Esophagus muscularis mucosa (tissue), 4 donors: ENCODE measurements at places on chromosomes 5 and 9. TPM values are rescaled to one million over a fixed set of nuclear protein-coding genes. Genes with fewer than 3 reads are reported as not detected.

DNA sequence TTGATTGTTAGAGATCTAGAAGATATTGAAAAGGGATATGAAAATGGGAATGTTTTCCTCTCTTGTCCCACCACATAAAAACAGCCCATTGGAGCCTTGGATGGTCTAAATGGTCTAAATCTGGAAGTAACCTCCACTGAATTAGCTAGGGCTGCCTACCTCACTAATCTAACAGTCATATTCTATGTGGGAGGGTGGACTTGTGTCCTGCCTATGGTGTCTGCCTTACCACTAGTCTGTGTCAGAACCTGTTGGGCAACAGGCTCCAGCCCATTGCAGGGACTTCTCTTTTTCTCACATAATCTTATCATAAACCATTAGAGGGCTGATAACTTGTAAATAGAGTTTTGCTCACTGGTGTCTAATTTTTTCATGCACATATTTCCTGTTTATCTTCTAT is 548.8 kb upstream of the CDH18 start:
- no peak overlapping the region for H3K27ac ChIP-seq
- no peaks in the 10 kb centered on the region for H3K4me1 ChIP-seq
- H3K27me3 ChIP-seq: no peaks in the 10 kb centered on the region
- H3K36me3 ChIP-seq: no peaks in the 10 kb centered on the region
- DNase-seq: no peak
- no peak overlapping the region for H3K4me3 ChIP-seq

- DNase-seq: no peak
- no peak overlapping the region for H3K4me3 ChIP-seq
- no peaks in the 10 kb centered on the region for H3K27me3 ChIP-seq
- peaks cover 84% of the 10 kb centered on the region for H3K36me3 ChIP-seq
- H3K27ac ChIP-seq: no peak overlapping the region
These were observed 38.0 kb downstream of the NIPAL4 start for GRCh38 chr5:157497875-157498611.

CYSRT1 gene
- not detected for total RNA-seq

GABRA1 gene
- not detected for total RNA-seq

DNA sequence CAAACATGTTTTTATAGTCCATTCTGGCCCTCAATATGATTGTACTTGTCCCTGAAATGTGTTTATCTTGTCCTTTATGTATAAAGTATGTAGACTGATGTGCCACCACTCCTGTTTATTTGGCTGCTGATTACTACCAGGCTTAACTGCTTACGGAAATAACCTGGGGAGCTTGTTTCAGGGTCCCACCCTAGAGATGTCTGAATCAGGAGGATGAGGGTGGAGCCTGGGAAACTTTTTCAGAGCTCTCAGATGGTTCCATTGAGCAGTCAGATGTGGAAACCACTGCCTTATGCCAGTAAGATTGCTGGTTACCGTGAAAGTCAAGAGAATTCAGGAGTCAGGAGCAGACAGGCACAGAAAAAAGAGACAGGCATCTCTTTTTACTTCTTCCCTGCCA is 19.2 kb downstream of the SLC23A1 start:
- no peak overlapping the region for H3K27ac ChIP-seq
- no peak overlapping the region for H3K4me3 ChIP-seq
- no peak for DNase-seq
- H3K27me3 ChIP-seq: no peaks in the 10 kb centered on the region
- peaks cover 62% of the 10 kb centered on the region for H3K36me3 ChIP-seq

SIT1 gene
- total RNA-seq: 0.83 TPM

DNA sequence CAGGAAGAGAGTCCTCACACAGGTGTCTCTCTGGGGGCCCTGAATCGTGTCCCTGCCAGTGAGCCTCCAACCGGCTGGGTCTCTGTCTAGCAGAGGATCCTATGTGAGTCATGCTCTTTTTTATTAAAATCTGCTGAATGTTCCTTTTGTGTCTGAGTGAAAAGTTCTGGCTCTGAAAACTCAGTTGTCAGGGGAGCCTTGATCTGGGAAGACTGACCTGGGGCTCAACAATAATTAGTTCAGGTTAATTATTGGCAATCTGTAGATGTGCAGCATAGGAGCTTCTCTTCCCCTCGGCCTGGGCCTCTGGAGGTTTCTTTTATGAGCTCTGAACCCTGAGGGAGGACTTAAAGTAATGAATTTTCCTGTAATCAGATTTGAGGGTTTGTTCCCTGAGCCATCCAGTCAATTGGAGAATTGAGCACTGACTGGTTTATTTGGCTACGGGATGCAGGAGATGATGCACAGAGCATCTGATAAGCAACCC is 45.2 kb downstream of the ALG2 start:
- H3K4me3 ChIP-seq: no peak overlapping the region
- peak; percentile 55 for DNase-seq
- H3K36me3 ChIP-seq: no peaks in the 10 kb centered on the region
- no peak overlapping the region for H3K27ac ChIP-seq
- H3K27me3 ChIP-seq: no peaks in the 10 kb centered on the region

DNA sequence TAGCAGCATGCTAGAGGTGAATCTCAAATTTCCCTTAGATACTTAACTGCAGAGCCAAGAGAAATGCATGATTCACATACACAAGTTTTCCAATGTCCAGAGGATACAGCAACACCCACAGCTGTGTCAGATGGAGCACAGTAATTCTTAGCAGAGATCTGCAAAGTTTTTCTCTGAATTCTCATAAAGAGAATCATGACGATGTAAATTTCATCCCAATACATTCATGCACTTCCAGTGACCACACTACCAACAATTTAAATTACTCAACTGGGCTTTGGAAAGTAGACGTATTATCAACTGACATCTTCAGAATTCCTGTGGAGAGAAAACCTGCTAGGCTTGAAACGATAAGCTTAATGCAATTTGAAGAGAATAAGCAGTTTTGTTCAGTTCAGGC is 378.8 kb upstream of the TLE4 start:
- H3K27ac ChIP-seq: no peak overlapping the region
- H3K27me3 ChIP-seq: no peaks in the 10 kb centered on the region
- peaks cover 5% of the 10 kb centered on the region for H3K4me1 ChIP-seq
- no peak overlapping the region for H3K4me3 ChIP-seq
- DNase-seq: no peak
- no peaks in the 10 kb centered on the region for H3K36me3 ChIP-seq

GRCh38 chr5:67960939-67961338 is 254.6 kb upstream of the PIK3R1 start:
- DNase-seq: no peak
- no peaks in the 10 kb centered on the region for H3K36me3 ChIP-seq
- H3K27me3 ChIP-seq: no peaks in the 10 kb centered on the region
- H3K27ac ChIP-seq: no peak overlapping the region
- H3K4me1 ChIP-seq: no peaks in the 10 kb centered on the region

DNA sequence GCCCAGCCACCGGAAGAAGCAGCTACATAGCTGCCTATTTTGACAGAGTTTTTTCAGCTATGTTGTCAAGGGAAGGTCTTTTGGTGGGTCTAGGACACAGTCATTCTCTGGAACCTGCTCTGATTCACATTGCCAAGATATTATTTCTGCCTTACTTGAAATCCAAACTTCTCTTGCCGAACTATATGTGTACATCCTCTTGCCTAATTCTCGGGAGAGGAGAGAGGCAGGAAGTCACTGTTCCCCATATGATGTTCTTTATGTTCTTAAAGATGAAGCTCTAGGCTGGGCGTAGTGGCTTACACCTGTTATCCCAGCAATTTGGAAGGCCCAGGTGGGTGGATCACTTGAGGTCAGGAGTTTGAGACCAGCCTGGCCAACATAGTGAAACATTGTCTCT is 8.6 kb downstream of the TMEM252 start:
- H3K27me3 ChIP-seq: no peaks in the 10 kb centered on the region
- H3K4me1 ChIP-seq: peaks cover 52% of the 10 kb centered on the region
- H3K27ac ChIP-seq: peak overlapping the region; percentile 89
- H3K4me3 ChIP-seq: no peak overlapping the region
- H3K36me3 ChIP-seq: peaks cover 47% of the 10 kb centered on the region
- DNase-seq: no peak

SPINK5 gene
- not detected for total RNA-seq

PCDHGA8 gene
- total RNA-seq: 4.2 TPM

LCP2 gene
- total RNA-seq: 20.4 TPM

GRCh38 chr9:86626802-86627201 is 272.6 kb upstream of the TUT7 start:
- peaks cover 17% of the 10 kb centered on the region for H3K4me1 ChIP-seq
- DNase-seq: peak; percentile 37
- no peak overlapping the region for H3K4me3 ChIP-seq
- H3K36me3 ChIP-seq: no peaks in the 10 kb centered on the region
- H3K27me3 ChIP-seq: no peaks in the 10 kb centered on the region
- no peak overlapping the region for H3K27ac ChIP-seq

- H3K4me3 ChIP-seq: no peak overlapping the region
- no peaks in the 10 kb centered on the region for H3K4me1 ChIP-seq
- H3K27ac ChIP-seq: no peak overlapping the region
These were observed 22.9 kb upstream of the CMYA5 start for GRCh38 chr5:79666758-79667157.

GAPT gene
- total RNA-seq: 3.3 TPM

- no peaks in the 10 kb centered on the region for H3K36me3 ChIP-seq
- no peak overlapping the region for H3K4me3 ChIP-seq
- no peaks in the 10 kb centered on the region for H3K4me1 ChIP-seq
- no peak overlapping the region for H3K27ac ChIP-seq
- DNase-seq: no peak
These were observed 138.2 kb upstream of the GAS1 start for GRCh38 chr9:87085521-87085920.

- no peaks in the 10 kb centered on the region for H3K36me3 ChIP-seq
- H3K27me3 ChIP-seq: no peaks in the 10 kb centered on the region
- no peak overlapping the region for H3K4me3 ChIP-seq
- DNase-seq: peak; percentile 94
- no peak overlapping the region for H3K27ac ChIP-seq
These were observed 34.9 kb downstream of the CFAP90 start for GRCh38 chr5:7815892-7816534.

DNA sequence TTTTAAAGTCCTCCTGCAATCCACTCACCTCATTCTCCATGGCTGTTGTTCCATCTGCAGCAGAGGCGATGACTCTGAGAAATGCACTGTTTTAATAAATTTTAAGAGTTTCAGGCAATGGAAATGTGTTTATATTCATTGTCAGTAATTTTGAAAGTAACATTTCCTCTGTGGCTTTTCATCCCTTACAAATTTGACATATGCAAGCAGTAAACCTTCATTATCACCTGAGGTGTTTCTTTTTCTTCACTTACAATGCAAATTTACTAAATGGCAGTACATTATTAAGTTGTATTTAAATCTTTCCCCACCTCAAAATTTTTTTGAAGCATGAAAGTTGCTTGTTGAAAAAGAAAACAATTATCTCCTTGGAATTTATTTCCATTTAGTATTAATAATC is 136.9 kb downstream of the DIRAS2 start:
- H3K4me1 ChIP-seq: no peaks in the 10 kb centered on the region
- H3K36me3 ChIP-seq: no peaks in the 10 kb centered on the region
- no peaks in the 10 kb centered on the region for H3K27me3 ChIP-seq
- no peak overlapping the region for H3K4me3 ChIP-seq

DNA sequence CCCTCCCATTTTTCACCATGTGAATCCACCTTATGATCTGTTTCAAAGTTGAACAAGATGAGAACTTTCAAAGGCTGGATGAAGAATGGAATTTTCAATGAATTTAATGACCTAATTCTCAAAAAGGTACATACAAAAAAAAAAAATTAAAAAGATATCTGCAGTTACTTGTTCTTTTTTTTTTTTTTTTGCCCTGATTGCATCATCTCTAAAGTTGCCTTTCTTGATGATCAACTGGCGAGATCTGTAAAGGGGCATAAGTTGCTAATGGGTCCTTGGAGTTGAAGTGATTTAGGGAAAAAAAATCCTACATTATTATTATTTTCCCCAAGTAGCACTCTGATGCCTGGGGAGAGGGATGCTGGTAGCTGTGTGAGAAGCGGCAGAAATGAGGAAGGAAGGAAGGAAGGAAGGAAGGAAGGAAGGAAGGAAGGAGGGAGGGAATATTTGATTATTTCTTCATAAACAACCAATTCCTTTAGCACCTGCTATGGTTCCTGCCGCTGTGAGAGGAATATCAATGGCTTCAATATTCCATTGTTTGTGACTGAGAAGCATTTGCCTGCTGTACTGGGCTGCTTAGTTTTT is 48.8 kb upstream of the CD180 start:
- peaks cover 66% of the 10 kb centered on the region for H3K4me1 ChIP-seq
- no peaks in the 10 kb centered on the region for H3K36me3 ChIP-seq
- H3K27me3 ChIP-seq: no peaks in the 10 kb centered on the region
- DNase-seq: no peak
- H3K4me3 ChIP-seq: no peak overlapping the region

HMCN2 gene
- total RNA-seq: 9.1 TPM

C9orf50 gene
- not detected for total RNA-seq

IFNA13 gene
- total RNA-seq: not detected

GRCh38 chr5:1886846-1887587 is 4.3 kb upstream of the IRX4 start:
- no peak for DNase-seq
- peaks cover 18% of the 10 kb centered on the region for H3K4me1 ChIP-seq
- H3K27ac ChIP-seq: no peak overlapping the region
- H3K4me3 ChIP-seq: peak overlapping the region; percentile 25
- peaks cover 97% of the 10 kb centered on the region for H3K27me3 ChIP-seq
- H3K36me3 ChIP-seq: no peaks in the 10 kb centered on the region

DNA sequence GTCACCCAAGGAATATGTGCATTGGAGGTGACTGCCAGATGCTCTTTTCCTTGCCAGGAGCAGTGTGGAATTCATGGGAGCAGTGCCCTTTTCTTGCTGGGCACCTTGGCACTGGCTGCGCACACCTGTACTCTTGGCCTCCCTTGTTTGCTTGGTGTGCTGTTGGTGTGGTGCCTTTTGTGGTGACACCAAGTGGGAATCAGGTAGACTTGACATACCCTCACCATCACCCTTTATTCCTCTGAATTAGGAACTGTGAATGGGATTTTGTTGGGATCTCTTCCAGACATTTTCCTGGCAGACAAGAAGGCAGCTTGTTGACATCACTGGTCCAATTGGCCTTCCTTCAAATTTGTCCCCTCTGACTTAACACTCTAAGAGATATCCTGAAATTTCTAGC is 82.3 kb downstream of the RAI14 start:
- H3K4me1 ChIP-seq: peaks cover 48% of the 10 kb centered on the region
- H3K27ac ChIP-seq: no peak overlapping the region
- H3K36me3 ChIP-seq: no peaks in the 10 kb centered on the region
- no peak for DNase-seq

- H3K4me1 ChIP-seq: no peaks in the 10 kb centered on the region
- H3K4me3 ChIP-seq: no peak overlapping the region
- no peaks in the 10 kb centered on the region for H3K36me3 ChIP-seq
- no peak for DNase-seq
- H3K27me3 ChIP-seq: no peaks in the 10 kb centered on the region
These were observed 351.5 kb upstream of the TLE4 start for GRCh38 chr9:79220251-79220650.

DNA sequence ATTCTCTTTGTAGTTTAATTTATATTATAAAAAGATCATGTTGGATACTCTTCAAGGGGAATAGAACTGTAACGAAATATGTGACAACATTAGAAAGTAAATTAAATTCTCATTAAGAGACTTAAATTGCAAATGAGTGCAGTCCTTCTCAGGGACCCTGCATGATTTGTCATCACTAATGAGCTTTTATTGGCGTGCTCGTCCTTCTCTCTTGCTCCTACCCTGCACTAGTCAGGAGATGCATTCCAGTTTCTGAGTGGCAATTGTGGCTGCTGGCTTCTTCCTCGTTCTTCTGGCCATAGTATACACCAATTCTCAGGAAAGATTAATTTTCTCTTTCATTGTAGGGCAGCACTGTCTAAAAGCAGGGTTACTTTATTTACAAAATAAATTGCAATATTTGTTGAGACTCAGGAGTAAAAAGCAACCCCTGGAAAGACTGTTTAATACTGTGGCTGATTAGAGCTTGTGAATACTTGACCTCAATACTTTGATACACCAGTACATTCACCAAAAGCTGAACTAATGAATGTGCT is 376.3 kb upstream of the CHD1 start:
- H3K4me1 ChIP-seq: no peaks in the 10 kb centered on the region
- no peak for DNase-seq
- no peak overlapping the region for H3K27ac ChIP-seq
- H3K4me3 ChIP-seq: no peak overlapping the region
